ENCODE measurements at places on chromosomes 6 and 20. TPM values are rescaled to one million over a fixed set of nuclear protein-coding genes. Genes with fewer than 3 reads are reported as not detected.

DNA sequence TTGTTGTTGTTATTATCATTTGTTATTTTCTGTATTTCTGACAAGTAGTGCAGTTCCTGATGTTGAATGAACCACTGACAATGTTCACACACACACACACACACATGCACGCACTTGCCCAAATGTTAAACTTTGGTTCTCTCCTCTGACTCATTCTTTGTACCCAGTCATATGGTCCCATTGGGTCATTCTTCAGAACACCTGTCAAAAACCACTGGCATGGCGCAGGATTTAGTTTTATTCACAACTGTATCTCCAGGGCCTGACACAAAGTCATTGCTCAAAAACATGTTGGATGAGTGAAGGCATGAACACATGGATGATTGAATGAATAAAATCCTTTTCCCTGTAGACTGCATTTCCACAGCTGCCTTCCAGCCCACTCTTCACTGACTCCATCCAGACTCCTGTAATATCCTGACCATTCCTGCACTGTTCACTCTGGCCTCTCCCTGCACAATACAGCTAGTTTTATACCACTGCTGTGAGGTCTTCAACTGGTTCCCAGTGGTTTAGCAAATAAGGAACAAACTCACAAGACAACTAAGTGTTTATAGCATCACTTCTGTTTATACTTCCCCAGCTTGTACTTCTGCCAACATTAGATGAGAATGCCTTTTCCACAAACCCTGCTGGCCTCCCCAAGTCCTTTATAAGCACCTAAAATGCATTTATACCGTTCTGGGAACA is 6.9 kb upstream of the CST11 start:
- DNase-seq: no peak

- no peak for DNase-seq
Measured at GRCh38 chr6:11358904-11359830, 126.7 kb upstream of the NEDD9 start.

DNA sequence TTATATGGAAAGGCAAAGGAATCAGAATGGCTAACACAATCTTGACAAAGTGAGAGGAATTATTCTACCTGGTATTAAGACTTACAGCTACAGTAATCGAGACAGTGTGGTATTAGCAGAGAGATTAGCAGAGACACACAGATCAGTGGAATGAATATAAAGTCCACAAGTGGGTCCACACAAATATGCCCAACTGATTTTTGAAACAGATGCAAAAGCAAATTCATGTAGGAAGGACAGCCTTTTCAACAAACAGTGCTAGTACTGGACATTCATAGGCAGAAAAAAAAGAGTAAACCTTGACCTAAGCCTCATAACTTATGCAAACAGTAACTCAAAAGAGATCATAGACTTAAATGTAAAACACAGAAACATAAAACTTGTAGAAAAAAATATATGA is 22.6 kb downstream of the HACE1 start:
- no peak for DNase-seq

DNA sequence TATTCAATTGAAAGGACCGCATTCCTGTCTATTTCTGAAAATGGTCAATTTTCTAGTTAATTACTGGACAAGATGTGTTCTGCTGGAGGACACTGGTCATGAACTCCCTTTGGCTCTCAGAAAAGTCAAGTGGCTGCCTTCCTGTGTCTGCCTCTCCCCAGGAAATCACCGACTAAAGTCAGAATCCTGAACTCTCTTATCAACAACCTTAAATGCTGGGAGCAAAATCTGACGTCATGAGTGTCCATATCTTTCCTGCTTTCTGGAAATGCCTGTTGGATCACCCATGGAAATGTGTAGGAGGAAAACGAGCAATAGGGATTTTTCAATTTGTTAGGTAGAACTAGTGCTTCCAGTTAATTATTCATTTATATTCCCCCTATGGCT is 53.5 kb upstream of the PLCB1 start:
- no peak for DNase-seq

- DNase-seq: no peak
Measured at GRCh38 chr6:101700655-101701054, 307.1 kb downstream of the GRIK2 start.

GRCh38 chr6:136070815-136071214 is 179.3 kb downstream of the MTFR2 start:
- no peak for DNase-seq

C6orf141 gene
- 1.2 TPM for total RNA-seq

PTCHD4 gene
- 1.2 TPM for total RNA-seq

All from esophagus muscularis mucosa (tissue), 4 donors.